ENCODE measurements at places on chromosomes 6 and 20. TPM values are rescaled to one million over a fixed set of nuclear protein-coding genes. Genes with fewer than 3 reads are reported as not detected.

- DNase-seq, result peak; percentile 74
Measured at GRCh38 chr20:45469336-45470261, at the start of gene WFDC2. Gene WFDC2 (plus strand): TSS chr20:45469753. CDS start chr20:45469782, 29 bp downstream.

- peak; percentile 12 for DNase-seq
Measured at GRCh38 chr6:17585766-17586490, 14.2 kb upstream of the FAM8A1 start.

DNA sequence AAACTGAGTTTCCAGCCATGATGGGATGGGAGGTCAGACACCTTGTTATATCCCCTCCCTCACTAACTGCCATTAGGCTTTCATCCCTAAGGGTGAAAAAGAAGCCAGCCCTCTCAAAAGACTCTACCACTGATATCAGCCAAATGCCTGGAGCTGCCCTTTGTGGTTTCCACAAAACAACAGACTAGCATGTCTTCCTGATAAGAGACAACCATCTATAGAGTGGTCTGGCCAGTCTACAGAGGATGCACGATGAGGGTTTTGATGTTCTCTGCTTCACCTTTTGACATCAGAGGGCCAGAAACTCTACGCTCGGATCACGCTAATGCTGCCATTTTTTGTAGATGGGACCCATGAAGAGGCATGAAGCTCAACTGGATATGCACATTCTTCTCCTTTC, 61.7 kb upstream of the ARHGAP18 start:
- DNase-seq, result no peak

GRCh38 chr6:153858529-153858928, 180.5 kb upstream of the OPRM1 start:
- no peak for DNase-seq

DNA sequence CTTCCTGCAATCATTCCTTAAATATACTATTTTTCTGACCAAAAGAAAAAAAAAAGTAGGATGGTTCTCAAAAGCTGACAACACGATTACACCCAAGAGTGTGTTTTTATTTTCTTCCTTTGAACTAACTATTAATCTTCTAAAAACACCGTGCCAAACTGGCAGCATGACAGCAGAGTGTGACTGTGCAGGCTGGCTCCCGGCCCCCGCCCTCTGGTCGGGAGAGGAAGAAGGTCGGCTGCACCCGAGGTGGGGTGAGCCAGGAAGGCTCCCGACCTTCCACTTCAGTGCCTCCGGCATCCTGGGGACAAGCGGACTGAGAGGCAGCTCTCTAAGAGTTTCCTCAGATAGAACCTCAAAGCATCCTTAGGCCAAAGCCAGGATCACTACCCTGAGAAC, 29.2 kb downstream of the SLC22A23 start:
- DNase-seq, result peak; percentile 48

DNA sequence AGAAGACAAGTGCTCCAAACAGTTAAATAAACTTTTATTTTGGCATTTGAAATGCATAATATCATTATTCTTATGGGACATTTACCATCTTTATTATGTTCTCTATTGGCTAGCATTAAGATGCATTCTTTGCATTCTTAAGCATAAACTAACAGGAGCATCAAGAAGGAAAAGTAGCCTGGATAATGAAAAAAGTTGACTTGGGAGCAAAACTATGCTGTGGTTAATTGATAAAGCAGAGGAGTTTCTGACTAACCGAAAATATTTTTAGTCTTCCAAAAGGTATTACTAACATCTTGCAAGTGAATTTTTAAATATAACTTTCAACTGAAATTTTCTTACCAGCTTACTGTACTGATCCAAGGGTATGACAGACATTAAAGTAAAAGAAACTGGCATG, 140.3 kb downstream of the FLRT3 start:
- no peak for DNase-seq

- DNase-seq, result peak; percentile 57
Measured at GRCh38 chr20:49320460-49320859, 42.6 kb upstream of the ZNFX1 start.

GRCh38 chr6:89284963-89285735, 29.9 kb downstream of the GABRR2 start:
- no peak for DNase-seq

DNA sequence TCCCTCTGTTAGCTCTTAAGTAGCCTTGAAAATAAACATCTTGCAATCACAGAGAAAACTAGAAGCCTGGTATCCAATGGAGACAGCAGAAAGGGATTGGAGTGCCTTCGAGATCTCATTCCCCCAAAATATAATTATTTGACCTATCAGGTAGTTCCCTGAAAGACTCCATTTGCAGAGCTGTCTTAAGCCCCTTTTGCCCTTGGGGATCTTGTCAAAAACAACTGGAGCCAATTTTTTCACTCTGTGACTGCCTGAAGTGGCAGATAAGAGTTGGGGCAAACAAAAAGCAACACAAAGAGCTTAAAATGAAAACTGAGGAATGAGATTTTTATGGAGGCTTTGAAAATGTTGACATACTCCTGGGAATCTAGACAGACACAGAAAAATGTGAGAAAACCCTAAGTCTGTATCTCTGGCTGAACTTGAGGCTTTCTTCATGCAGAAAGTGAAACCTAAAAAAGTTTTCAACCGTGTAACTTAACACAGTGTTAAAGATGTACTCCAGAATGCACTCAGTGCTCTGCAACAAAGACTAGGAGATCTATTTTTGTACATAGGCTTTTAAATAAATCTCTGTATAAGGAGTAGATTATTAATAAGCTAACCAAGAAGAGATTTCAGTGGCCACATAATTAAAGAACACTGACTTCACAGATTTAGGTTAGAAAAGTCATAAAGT, 971.1 kb upstream of the MAN1A1 start:
- DNase-seq, result no peak

GRCh38 chr20:11266571-11266970, 592.8 kb upstream of the JAG1 start:
- no peak for DNase-seq

DNA sequence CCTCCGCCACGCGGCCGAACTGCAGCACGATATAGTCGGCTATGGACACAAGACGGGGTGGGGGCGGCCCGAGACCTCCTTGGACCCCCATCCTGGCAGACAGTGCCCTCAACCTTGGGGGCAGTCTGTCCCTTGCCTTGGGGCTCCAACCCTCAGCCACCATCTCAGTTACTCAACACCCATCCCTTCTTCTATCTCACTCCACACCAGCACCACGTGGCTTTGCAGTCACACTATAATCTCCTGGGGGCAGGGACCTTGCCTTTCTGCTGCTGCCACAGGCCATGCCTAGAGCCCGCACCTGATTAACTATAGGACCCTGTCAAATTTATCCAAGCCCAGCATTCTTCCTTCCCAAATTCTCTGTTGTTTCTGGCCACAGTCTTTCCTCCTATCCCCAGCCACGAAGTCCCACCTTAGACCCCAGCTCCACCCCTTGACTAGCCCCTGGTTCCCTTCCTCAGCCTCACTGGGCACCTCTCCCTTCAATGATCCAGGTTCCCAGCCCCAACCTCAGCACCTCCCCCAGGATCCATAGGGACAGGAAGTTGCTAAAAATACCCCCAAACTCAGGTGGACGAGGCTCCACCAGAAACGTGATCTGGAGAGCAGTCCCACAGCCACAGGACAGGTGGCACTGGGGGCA, 1.7 kb upstream of the TEAD3 start:
- DNase-seq, result no peak

GRCh38 chr6:139549561-139550070, 175.2 kb upstream of the CITED2 start:
- no peak for DNase-seq

- no peak for DNase-seq
Measured at GRCh38 chr6:139779988-139780774, 405.7 kb upstream of the CITED2 start.

DNA sequence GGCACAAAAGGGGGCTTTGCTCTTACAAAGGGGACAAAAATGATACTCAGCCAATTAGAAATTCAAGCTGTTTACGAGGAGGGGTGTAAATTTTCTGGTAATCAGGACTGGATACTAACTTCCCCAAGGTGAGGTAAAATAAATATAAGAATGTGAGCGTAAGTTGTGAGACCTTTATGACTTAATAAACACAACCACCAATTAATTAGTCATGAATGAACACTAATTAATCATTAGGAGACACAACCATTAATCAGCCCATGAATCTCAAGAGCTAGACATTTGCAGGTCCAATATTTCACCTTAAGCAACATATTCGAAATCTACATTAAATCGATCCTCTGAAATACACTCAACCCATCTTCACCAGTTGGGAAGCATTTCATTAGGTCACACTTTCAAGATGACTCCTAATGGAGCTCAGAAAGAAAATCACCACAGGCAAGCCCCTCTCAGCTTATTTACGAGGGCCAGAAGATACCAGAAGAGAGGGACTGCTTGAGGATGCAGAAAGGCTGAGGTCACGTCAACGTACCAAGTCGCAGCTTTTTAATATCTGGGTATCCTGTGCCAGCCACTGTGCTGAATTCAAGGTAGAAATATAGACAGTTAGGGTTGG, 2.7 kb downstream of the ADTRP start:
- DNase-seq, result no peak

DNA sequence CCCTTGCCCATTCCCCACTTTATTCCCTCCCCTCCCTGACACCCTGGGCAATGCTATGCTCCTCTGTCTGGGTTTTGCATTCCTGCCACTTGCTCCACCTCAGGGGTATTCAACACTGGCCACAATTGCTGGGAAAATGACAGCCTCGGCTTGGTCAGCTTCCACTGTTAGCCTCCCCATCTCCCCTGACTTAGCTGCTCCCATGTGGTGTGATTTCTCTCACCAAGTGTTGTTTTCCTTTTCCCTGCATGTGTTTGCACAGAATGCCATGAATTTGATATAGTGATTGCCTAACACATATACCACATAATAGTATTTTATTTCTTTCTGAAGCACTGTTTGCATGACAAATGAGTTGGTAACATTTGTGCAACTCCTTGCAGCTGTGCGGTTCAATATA, 1.4 kb upstream of the LEMD2 start:
- DNase-seq, result no peak

- DNase-seq, result no peak
Measured at GRCh38 chr6:92341201-92341600, 1078.2 kb downstream of the EPHA7 start.

Gene RAET1L
- not detected for total RNA-seq

Gene FOXC1
- total RNA-seq, result 3.8 TPM

Gene OR2H1
- total RNA-seq, result not detected

Gene ADGB
- not detected for total RNA-seq

Gene SCUBE3
- total RNA-seq, result 85.1 TPM

Gene RIPOR3
- total RNA-seq, result 23.9 TPM
